ENCODE measurements at places on chromosomes 7 and 10.

DNA sequence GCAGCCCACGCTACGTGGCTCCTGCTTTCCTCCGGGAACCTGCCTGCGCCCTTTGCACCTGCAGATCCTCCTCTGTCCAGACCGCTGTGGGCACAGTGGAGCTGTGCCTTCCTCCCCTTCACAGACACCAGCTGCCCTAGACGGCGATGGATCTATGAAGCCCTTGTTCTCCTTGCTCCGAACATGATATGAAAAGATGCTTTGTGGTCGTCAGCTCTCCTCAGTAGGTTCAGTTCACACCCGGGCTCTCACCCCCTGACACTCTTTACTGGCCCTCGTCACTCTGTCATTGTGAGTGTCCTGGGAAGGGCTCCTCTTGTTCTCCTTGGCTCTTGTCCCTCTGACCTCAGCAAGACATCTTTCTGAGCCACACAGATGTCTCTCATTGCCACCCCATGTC lies 4.2 kb downstream of the ZNF488 start:
- DNase-seq: no peak

DNA sequence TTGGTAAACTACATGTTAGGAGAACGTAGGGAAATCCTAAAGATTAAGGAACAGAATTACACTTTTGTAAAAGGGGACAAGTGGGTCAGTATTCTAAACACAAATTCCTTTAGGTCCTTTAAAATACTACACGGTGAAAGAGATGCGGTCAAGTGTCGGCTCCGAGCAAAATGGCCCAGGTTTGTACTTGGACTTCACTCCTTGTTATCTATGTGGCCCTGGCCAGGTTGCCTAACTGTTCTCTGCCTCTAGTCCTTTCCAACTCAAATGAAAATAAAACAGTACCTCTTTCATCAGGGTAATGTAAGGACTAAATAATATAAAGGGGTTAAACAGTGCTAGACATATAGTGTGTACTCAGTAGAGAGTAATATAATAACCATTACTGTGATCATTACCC lies 344.8 kb downstream of the PARD3 start:
- no peak for DNase-seq

DNA sequence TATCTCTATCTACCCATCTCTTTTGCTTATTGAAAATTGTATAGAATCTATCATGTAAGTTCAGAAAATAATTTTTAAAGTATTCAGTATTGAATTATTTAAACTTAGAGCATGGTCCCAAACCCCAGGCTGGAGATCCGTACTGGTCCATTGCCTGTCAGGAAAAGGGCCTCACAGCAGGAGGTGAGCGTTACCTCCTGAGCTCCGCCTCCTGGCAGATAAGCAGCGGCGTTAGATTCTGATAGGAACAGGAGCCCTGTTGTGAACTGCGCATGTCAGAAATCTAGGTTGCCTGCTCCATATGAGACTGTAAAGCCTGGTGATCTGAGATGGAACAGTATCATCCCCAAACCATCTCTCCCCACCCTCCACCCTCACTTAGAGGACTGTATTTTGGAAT lies 266.0 kb upstream of the CNTNAP2 start:
- DNase-seq: no peak

DNA sequence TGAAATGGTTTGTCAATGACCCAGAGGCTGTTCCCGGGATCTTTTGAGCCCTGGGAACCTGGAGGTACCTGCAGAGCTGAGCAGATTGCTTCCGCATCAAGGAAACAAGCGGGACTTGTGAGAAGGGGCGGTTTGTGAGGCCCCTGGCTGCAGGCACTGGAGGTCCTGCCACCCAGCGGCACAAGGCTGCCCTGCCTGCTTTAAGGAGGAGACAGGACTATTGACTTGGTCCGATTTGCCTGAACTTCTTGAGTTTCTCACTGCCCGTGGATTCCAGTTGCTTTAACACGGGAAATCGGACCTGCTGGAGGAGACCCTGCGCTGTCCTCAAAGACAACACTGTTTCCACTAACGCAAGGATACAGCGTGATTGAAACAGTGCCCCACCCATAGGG lies 130.1 kb downstream of the DNAJB6 start:
- no peak for DNase-seq

DNA sequence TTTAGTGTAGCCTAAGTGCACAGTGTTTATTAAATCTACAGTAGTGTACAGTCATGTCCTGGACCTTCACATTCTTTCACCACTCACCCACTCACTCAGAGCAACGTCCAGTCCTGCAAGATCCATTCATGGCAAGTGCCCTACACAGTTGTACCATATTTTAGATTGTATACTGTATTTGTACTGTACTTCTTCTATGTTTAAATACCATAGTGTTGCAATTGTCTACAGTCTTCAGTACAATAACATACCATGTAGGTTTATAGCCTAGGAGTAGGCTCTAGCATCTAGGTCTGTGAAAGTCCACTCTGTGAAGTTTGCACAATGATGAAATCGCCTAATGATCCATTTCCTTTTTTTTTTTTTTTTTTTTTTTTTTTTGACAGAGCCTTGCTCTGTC lies 12.0 kb downstream of the EEPD1 start:
- DNase-seq: no peak

DNA sequence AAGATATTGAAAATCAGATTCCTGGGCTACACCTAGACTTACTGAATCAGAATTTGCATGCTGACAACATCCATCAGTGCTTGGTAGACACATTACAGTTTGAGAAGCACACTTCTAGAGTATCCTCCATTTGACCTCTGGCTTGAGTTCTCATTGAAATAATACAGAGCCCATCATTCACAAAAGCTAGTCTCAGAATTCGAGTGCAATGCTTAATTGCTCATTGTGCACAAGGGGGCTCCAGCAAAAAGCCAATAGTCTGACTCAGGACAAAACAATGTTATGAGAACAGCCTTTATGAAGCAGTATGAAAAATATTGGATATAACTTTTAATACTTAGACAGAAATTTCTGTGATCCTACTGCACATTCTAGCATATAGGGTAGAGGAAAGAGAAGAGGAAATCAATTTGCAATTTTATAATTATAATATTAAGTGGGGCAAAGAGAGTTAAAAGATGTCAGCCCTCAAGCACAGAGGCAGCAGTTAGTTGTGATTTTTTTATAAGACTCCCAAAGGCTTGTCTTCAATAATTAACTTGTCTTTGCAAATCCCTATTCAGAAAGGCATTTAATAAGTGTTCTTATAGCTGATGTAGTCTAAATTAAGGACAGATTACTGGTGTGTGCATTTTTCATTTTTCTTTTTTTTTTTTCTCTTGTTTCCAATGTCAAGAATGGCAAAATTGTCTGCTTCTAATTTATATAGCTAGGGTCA lies 105.8 kb upstream of the ANK3 start:
- DNase-seq: no peak

- DNase-seq: no peak
These were observed 191.8 kb upstream of the PLXNA4 start for GRCh38 chr7:132768099-132768498.

- no peak for DNase-seq
These were observed 22.2 kb downstream of the LIPJ start for GRCh38 chr10:88608780-88609179.

DNA sequence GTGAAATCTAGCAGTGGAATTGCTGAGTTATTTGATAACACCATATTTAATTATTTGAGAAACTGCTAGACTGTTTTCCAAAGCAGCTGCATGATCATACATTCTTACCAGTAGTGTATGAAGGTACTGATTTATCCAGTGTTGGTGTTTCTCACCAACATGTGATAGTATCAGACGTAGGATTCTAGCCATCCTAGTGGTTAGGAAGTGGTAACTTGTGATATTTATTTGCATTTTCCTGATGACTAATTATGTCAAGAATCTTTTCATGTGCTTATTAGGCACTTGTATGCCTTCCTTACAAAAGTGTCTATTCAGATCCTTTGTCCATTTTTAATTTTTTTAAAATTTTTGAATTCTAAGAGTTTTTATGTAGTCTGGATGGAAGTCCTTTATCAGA lies 54.2 kb upstream of the PLXDC2 start:
- DNase-seq: no peak

GRCh38 chr10:62916141-62916603 lies 100.0 kb upstream of the EGR2 start:
- DNase-seq: no peak

DNA sequence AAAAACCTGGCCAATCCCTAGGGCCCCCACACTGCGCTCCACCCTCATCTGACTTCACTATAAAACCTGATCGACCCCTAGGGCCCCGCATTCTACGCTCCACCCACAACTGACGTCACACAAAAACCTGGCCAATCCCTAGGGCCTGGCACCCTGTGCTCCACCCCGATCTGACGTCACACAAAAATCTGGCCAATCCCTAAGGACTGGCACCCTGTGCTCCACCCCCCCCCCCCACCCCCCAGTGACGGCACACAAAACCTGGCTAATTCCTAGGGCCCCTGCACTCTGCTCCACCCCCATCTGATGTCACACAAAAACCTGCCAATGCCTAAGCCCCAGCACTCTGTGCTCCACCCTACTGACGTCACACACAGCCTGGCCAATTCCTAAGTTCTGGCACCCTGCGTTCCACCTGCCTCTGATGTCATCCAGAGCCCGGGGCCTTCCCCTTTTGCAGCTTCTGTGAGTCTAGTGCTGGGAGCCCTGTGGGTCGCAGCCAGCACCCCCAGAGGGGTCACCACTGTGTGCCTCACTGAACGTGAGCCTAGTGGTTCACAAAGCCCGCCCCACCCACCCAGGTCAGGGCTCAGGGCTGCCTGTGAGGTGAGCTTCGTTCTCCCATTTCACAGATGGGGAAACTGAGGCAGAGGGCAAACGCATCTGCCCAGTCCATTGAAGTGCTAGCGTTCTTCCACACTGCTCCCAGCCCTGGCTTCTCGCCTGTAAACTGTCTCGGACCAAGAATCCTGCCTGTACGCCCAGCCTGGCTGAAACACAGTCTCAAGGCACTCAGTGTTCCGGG lies 40.6 kb downstream of the MICALL2 start:
- DNase-seq: no peak

DNA sequence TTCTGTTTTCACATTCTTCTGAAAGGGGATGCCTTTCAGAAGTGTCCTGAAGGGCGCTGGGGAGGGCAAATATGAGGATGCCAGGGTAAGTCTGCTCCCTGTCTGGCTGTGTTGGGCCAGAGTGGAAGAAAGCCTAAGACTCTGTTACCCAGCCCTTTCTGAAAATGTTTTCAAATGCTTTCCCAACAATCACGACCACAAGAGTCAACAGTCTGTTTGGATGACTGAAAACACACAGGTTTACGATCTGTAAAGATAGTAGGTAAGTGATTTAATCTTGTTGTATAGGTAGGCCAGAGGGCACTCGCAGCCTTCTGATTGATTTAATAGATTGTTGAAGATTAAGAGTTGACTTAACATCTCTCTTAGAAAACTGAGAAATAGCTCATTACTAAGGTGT lies 13.2 kb downstream of the SGPL1 start:
- DNase-seq: no peak

GRCh38 chr10:91939653-91940052 lies 16.1 kb downstream of the BTAF1 start:
- DNase-seq: no peak

- DNase-seq: no peak
These were observed 74.3 kb upstream of the FAM20C start for GRCh38 chr7:117836-118614.

DNA sequence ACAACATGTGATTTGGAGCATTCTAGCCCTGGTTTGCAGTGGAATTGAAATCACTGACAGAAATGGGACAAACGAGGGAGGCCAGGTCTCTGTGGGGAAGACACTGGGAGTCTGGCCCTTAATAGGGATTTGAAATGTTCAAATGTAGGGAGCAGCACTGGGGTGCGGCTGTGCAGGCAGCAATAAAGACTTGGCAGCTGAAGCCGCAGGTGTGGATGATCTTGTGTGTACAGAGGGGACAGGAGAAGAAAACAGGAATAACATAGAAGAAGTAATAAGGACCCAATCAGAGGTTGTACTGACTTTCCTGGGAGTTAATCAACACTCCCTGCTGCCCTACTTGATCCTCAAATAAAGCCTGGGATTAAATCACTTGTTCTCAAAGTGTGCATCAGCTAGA lies 127.6 kb upstream of the PTN start:
- DNase-seq: no peak

DNA sequence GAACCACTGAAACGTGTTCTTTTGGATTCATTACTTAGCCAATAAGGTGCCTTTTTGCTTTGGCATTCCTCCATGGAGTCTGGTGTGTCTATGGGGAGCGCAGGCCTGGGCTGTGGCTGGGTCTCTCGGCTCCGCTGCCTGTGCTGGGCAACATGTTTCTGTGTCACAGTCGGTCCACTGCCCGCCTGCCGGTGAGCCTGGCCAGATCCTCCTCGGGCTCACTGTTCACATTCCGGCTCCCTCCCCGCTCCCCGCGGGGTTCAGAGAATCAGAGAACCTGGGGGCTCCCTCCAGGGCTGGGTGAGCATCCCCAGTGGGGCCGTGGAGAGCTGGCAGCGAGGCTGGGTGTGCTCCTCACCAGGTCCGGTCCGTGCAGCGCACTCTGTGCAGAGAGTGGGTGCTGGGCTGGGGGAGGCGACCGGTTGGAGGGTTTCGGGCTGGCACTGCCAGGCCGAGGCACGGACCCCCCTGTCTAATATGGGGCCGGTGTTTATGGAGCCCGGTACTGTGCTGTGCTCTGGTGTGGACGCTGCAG lies 70.4 kb downstream of the INPP5A start:
- DNase-seq: no peak

GRCh38 chr10:71294091-71294561 lies 24.9 kb upstream of the SLC29A3 start:
- no peak for DNase-seq

DNA sequence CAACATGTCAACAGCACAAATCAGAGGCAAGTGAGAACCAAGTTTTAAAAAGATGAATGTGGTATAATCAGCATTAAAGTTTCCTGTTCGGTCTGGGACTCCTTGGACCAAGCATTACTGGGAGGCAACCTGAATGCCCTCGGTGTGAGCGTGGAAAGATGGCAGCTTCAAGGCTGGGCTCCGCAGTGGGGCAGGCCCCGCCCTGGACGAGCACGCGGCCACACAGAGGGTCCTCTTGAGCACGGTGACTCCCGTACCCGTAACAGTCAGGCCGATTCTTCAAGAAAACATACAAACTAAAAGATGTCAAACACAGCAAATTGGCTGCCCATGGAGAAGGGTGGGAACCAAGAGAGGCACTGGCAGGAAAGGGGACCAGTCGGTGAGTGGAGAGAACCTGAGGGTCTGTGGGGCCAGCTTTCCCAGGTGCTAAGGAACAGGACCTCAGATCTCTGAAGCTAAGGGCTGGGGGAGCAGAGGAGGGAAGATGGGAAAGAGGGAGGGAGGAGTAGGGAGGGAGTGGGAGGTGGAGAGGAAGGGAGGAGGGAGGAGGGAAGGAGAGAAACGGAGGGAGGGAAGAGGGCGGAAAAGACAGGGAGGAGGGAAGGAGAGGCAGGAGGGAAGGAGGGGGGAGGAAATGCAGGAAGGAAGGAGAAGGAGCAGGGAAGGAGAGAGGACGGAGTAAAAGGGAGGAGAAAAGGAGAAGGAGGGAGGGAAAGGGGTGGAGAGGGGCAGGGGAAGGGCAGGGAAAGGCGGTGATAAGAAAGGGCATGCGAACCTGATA lies 71.2 kb upstream of the FAM20C start:
- no peak for DNase-seq
